ENCODE measurements at places on chromosomes 6 and 20.
A peak's percentile ranks its signal among the peaks of the same experiment; 100 is the strongest.

DNA sequence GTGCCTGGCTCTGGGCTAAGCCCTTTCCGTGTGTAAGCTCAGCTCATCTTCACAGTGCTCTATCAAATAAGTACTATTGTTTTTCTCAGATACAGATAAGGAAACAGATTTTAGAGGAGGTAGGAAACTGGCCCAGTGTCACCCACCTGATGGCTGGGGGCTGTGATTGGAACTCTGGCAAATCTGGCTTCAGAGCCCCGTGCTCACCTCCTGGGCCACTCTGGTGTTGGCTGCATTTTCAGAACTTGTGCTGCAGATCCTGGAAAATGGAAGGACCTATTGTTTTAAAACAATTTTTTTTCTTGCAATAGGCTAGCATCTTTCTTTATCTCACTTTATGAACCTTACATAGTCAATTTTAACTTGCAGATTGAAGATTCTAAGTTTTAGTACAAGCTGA is 5.7 kb downstream of the STX16 start:
- DNase-seq = no peak

DNA sequence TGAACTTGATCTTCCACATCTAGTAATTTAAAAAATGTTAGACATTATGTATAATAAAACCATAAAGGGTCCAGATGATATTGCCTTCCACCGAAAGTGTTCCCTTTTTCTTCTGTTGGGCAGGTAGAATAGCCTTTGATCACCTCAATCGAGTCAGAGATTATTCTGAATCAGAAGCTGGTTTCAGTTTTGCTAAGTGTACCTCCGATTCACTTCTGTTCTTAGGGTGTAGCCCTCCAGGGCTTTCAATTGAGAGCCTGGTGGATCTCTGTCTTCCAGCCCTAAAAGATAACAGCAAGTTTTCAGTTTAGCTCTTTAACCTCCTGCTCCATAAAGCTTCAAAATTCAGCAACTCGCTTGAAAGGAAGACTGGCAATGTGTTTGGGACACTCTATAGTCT is 21.1 kb upstream of the AIG1 start:
- DNase-seq = no peak

- DNase-seq = no peak
Measured at GRCh38 chr6:30453508-30454116, 35.7 kb upstream of the HLA-E start.

DNA sequence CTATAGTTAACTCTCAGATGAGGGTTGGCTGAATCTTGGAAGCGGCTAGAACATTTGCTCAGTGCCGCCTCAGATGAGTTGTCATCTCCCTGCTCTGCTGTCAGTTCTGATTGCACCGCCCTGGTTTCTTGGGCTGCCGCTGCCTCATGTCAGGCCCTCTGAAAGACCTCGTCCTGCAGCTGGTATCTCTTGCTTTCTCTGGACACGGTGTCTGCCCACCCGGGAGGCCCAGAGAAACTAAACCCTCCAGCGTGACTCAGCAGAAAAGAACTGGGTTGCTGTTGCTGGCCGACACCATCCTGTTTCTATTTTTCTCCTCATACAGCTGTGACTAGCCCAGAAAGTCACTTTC is 355.4 kb downstream of the CD83 start:
- DNase-seq = no peak

DNA sequence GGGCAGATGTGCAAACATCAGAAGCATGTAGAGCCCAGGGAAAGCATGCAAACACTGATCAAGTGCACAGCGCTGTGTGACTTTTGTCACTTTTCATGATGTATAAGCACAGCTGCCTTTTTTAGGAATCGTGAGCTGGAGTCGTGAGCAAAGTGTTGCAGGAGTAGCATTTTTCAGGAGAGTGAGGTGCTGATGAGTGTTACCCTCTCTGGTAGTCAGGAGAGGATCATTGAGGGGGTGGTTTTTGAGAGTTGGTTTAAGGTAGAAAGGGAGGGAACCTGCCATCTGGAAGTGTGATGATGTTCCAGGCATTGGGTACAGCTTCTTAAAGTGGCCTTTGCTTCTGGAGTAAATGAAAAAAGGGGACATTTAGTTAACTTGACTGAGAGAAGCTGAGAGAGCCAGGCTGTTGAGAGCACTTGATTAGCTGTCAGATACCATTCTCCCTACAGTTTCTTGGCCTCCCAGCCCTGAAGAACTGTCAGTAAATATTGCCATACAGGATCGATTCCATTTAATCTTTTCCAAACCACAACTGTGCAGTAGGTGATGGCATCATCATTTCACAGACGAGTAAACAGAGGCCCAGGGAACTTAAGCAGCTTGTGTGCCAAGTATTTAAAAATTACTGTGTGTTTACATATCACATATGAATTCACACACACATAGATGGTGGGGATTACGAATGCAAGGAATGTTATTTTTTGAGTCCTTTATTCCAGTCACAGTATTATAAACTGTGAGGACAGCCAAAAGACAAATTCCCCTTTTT is 28.9 kb downstream of the TPD52L1 start:
- no peak for DNase-seq

DNA sequence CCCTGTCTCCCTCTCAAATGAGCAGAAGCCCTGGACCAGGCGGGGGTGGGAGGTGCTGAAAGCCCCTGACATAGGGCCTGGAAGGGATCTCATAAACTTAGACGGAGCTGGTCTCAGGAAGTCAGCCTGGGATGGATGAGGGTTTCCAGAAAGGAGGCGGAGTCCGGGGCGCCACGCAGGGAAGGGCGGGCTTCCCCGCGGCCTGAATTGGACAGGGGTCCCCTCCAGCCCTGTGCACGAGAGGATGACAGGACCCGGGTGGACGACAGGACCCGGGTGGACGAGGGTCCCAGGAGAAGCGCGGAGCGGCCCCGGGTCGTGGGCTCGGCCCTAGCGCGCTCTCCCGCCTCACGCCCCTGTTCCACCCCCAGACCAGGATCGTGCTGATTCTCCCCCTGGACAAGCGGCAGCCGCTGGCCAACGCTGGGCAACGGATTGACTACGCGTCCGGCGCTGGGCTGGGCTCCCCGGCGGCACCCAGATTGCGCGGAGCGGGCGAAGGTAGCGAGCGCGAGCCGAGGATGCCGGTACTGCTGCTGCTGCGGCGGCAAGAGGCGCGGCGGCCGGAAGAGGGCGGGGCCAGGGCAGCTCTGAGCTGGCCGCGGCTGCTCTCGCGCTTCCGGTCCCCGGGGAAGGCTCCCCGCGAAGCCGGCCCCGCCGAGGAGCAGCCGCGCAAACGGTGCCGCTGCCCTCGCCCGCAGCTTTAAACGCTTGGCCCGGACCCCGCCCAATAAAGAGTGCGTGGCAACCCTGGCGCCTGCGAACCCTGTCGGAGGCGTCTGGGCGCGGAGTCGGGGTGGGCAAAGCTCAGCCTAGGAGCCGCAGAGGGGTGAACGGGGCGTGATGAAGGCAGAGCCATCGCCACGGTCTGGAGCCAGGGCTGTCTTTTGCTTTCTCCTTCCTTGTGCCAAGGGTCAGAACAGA is 1.3 kb downstream of the C20orf144 start:
- DNase-seq = peak; percentile 47

DNA sequence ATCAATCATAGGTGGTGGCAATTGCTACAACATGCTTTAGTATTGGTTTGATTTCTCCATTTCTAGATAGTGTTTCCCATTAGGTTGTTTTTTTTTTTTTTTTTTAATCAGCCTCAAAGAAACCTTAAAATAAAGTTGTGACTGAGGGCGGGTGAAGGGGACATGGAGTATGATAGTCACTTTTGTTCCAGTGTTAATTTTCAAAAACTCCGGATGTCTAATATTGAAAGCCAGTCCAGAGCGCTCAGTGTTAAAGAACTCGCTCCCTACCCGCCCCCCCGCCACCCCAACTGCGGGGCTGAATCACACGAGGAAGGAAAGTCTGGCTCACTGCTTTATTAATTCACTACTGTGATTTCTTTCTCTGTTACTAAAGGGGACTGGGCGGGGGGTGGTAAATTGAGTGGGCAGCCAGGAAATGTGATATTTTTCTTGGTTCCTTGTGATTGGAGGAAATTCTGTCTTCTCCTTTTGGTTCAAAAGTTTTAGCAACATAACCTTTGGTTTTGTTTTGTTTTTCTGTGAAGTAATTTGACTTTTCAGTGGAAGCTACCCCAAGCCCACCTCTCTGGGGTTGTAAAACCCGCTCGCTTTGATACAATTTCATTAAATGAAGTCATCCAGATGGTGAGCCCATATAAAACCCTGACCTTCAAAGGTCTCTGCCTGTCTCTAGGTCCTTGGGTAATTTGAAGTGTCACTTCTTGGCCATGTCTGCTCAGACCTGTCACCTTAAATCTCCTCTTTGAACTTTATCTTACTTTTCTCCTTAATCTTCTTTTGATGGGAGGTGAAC is 38.0 kb downstream of the TNFAIP3 start:
- DNase-seq = no peak

DNA sequence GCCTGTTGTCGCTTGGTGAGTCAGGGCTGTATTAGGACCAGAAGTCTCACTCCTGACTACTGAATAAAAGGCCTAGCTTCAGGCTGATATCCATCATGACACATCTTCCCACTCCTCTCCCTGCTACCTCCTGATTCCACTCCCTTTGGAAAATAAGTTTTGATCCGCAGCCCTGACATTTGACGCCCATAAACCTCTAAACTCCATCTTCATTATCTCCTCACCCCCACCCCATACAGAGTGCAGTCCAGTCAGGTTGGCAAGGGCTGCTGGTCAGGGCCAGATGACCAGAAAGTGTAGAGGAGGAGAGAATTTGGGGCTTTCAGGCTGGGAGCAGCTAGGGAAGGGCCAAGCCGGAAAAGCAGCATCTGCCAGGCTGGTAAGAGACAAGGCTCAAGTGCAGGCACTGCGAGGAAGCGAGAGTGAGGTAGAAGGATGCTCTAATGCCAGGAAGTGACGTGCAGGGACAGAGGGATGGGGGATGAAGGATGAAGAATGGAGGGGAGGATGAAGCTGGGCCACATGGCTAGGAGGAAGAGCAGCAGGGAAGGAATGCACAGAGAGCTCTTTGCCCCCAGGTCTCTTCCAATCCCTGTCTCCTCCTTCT is 1.2 kb downstream of the GGT7 start:
- no peak for DNase-seq
